ENCODE measurements at places on chromosomes 16 and 17.

DNA sequence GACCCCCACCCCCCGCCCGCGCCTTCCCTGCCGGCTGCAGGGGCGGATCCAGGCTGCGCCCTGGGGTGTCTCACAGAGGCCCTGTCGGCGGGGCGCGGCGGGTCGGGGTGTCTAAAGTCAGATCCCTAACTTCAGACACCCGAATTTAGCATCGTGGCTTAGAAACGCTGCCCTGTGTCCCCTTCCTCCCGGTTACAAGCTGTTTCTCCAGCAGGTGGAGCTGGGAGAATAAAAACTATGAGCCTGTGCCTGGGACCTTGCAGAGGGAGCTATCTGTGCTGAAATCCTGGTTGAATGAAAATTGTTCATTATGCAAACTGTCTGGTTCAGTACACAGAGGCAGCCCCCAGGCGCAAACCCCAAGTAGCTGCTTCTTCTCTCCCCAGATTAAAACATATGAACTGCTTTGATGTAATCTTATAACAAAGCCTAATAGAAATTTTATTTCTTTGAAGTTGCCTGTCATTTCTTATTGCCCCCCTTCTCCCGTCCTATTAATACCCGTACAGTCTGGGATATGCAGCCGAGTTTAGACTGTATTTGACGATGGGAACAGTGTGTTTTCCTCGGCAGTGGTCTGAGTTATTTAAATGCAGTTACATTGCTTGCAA is 79.0 kb downstream of the RPA1 start:
- DNase-seq = peak; percentile 29

DNA sequence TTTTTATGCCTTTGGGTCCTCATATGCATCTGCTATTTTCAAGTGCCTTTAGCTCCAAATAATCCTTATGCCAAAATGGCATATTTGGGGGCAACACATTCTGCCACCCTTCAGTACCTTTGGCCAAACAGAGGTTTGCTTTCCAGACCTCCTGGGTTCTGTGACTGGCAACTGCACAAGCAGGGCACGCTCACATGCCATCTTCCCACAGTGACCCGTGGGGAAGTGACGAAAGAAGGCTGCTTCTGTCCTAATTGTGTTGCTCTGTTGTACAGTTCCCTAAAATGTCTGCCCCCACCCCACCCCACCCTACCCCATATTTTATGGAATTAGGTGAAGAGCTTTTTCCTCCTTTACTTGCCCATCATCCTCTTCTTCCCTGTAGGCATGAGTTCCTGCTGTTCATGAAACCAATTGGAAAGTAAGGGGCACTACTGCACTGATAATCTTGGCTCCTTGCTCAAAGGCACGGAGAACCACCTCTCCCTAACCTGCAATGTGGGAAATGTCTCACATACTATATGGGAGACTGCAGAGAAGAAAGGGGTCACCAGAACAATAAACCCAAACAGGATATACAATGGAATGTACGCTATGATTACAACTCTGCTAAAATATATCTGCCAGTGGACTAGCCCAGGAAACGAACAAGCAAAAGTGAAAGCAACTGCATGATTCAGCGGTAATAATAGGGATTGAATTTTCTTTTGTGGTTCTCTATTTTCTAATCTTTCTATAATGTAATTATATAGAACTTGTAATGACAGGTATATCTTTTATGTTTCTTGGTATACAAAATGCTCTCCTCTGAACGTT is 3.3 kb upstream of the SLFN12L start:
- peak; percentile 35 for DNase-seq

DNA sequence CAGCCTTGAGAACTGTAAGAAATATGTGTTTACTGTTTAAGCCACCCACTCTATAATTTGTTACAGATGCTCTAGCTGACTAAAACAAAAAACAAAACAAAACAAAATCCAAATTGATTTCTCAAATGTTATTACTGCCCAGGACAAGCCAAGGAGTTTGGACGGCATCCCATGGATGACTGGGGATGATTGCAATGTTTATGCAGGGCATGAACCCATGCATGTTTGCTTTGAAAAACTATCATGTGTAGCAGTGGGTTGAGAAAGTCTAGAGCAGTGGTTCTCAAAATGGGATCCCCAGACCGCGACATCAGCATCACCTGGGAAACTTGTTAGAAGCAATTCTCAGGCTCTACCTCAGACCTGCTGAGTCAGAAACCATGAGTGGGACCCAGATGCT is 223.2 kb upstream of the PSMD7 start:
- DNase-seq = no peak

DNA sequence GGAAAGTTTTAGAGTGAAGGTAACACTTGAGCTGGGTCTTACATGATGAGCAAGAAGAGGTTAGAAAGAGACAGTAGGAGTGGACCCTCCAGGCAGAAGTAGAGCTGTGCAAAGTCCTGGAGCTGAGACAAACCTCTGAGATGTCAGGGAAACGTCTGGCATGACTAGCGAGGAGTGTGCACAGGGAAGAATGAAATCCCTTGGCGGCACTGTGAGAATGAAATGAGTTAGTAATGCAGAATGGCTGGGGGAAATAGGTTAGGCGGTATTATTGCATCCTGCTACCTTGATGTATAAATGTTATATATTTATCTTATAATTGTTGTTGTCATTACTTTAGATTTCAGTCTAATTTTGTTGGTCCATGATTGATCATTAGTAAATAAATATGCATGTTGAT is 457.9 kb upstream of the CCL2 start:
- DNase-seq = no peak

DNA sequence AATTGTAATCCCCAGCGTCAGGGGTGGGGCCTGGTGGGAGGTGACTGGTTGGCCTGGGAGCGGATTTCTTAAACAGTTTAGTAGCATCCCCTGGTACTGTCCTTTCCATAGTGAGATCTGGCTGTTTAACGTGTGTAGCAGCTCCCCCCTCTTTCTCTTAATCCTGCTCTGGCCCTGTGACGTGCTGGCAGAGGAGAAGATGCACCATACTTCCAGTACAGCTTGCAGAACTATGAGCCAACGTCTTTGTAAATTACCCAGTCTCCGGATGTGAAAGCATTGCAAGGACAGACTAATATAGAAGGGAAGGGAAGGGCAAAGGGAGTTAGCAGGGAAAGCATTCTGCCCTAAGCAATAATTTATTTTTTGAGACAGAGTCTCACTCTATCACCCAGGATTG is 83.9 kb downstream of the RMI2 start:
- DNase-seq = no peak

Data from stimulated activated CD4-positive, alpha-beta T cell treated with anti-CD3 and anti-CD28 coated beads, Interleukin-15, amount 100 ng/mL, for 48 hours (primary cell).